PC-3 (cell line): ENCODE measurements at places on chromosomes 7 and 10. TPM values are rescaled to one million over a fixed set of nuclear protein-coding genes. Genes with fewer than 3 reads are reported as not detected.

DNA sequence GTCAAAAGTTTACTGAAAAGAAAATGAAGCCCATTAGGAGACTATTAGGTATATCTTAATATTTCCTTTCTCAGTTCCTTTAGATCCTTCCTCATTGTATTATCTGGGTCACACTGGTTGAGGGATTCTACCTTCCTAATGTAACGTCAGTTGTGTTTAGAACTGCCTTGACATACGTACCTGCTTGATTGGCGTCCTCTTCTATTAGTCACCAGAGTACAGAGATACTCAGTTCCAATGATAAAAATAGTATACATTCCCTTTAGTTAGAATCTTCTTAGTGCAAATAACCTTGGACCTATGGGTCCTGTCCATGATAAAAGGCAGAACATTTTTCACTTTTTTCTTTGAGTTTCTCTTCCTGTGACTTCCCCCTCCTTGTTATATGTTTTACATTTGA, 45.2 kb downstream of the AHCYL2 start:
- no peak for DNase-seq

The GALNT17 gene
- total RNA-seq, result not detected in 2 replicates

DNA sequence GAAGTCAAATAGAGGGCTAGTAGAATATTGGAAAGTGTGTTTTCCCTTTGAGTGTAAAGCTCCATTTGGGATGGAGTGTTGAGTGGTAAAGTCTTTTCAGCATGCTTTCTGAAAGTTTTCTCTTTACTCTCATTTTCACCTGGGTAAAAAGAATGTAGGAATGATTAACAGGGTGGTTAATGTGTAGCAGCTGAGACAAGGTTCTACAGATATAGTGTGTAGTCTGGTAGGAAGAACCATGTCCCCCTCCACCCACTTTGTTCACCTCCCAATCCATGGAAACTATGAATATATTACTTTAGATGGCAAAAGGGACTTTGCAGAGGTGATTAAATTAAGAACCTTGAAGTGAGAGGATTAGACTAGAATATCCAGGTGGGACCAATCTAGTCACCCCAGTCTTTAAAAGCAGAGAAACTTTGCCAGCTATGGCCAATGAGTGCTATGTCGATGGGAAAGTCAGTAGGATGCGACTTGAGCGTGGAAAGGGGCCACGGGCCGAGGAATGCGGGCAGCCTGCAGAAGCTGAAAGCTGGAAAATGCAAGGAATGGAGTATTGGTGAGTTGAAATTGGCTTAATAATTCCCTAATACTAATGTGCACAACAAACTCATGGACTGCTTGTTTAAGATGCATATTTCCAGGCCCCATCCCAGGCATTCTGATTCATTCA, 166.3 kb upstream of the AHR start:
- no peak for DNase-seq

The KRIT1 gene
- total RNA-seq, result 23.7 and 46.4 TPM in 2 replicates

GRCh38 chr10:122072491-122072890, 83.5 kb downstream of the TACC2 start:
- DNase-seq, result no peak

DNA sequence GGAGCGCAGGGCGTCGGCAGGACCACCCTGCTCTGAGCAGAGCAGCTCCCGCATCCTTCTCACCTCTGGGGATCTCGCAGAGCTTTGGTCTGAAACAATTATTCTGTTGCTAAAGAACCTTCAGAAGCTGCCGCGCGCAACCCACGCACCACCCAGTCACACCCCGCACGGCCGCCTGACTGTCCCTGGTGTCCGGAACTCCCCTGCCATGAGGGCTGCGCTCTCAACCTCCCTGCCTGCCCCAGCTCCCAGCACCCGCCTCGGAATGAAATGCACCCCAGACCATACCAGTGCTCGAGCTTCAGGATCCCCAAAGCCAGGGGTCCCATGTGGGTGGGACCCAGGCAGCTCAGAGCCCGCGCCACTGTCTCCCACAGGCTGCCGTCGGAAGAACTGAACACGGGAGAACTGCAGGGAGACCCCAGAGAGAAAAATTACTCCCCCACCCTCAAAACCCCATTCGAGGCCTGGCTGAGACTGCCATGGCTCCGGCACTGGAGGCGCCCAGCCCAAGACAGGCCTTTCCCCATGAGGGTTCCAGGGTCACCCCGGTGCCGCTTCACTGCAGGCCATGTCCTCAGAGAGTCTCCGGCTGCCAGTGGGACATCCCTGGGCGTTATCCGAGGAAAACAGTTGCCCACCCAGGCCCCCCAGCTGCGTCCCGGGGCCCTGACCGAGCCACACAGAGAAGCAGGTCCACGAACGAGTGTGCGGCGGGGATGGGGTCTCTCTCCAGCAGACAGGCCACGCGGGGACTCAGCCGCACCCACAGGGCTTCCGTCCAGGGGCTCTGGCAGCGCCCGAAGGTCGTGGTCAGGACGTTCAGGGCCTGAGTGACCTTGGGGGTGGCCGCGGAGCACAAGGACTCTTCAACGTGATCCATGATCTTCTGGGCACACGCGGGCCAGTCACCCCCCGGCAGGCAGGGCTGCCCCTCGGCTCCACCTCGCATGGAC, 12.1 kb downstream of the BRAT1 start:
- DNase-seq, result no peak

The CHAT gene
- not detected in 2 replicates for total RNA-seq

The SFRP5 gene
- not detected in 2 replicates for total RNA-seq

The CYP3A7 gene
- not detected in 2 replicates for total RNA-seq

The FXYD4 gene
- not detected in 2 replicates for total RNA-seq

- DNase-seq, result no peak
Observed at GRCh38 chr7:156001496-156002260, 189.4 kb upstream of the SHH start.

- DNase-seq, result no peak
Observed at GRCh38 chr10:96260014-96260413, 11.4 kb downstream of the BLNK start.

DNA sequence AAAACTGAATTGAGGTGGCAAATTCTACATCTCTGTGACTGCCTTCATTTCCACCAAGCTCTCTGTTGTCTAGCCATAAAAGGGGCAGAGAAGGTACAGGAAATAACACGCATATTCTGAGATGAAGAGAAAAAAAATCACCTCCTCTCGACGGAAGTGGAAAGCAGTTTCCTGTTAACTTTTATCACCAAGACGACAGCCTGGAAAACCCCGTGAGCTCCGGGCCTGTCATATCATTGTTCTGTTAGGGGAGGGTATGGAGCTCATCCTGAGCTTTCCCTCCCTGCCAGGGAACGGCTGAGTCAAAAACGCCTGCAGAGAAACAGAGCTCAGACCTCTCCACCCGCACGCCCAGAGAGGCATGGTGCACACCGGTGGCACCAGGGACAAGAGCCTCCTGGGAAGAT, 200.3 kb downstream of the PRPF18 start:
- no peak for DNase-seq

DNA sequence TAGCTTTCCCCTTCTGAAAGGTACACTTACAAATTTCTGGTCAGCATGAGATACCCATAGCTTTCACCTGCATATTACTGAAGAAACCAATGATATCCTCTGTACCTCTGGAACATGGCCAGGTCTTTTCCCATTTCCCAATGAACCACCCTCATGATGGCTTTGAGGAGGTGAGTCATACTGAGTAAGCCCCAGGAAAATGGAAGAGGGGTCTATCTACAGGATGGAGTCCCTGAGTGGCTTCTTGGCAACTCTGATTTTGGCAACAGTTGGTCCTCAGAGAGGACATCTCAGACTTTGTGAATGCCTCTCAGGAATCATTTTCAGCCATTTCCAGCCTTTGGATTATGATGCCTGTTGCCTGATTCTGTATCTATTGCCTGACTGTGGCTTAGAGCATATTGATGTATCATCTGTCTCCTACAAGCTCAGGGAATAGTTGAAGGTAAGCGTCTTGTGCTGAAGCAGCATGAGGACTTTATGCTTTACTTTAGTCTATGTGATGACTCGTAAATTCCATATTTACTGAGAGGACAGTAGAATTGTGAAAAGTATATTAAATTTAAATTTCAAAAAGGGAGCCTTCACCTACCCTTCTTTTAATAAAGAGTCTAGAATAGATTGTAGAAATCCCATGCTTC, 84.7 kb upstream of the DKK1 start:
- peak; percentile 94 for DNase-seq

The ELFN1 gene
- 0.69 and 0.75 TPM in 2 replicates for total RNA-seq

GRCh38 chr7:26486153-26486552, 194.5 kb downstream of the SNX10 start:
- DNase-seq, result no peak

The GNGT1 gene
- not detected in 2 replicates for total RNA-seq

GRCh38 chr7:3592401-3593134, 291.5 kb downstream of the SDK1 start:
- peak; percentile 17 for DNase-seq

GRCh38 chr10:119522747-119523426, 19.6 kb downstream of the RGS10 start:
- peak; percentile 22 for DNase-seq

GRCh38 chr7:96670338-96671289, 39.0 kb downstream of the SEM1 start:
- DNase-seq, result no peak

The GIMAP4 gene
- total RNA-seq, result not detected in 2 replicates

- DNase-seq, result no peak
Observed at GRCh38 chr10:78594559-78595268, 474.1 kb upstream of the ZMIZ1 start.

- DNase-seq, result no peak
Observed at GRCh38 chr10:99369126-99369525, 40.0 kb downstream of the CNNM1 start.

- no peak for DNase-seq
Observed at GRCh38 chr7:138661069-138661635, 40.0 kb downstream of the SVOPL start.

GRCh38 chr7:116223588-116223987, 13.2 kb downstream of the TES start:
- DNase-seq, result no peak

GRCh38 chr10:75929630-75930161, 498.3 kb downstream of the LRMDA start:
- no peak for DNase-seq

GRCh38 chr10:70982443-70982842, 94.1 kb upstream of the PCBD1 start:
- no peak for DNase-seq

The AKR1C4 gene
- total RNA-seq, result not detected in 2 replicates

The NFE2L3 gene
- 40.0 and 45.2 TPM in 2 replicates for total RNA-seq

GRCh38 chr10:96448021-96448457, 65.7 kb downstream of the TLL2 start:
- no peak for DNase-seq

GRCh38 chr7:75969704-75970498, 24.5 kb downstream of the TMEM120A start:
- DNase-seq, result no peak

DNA sequence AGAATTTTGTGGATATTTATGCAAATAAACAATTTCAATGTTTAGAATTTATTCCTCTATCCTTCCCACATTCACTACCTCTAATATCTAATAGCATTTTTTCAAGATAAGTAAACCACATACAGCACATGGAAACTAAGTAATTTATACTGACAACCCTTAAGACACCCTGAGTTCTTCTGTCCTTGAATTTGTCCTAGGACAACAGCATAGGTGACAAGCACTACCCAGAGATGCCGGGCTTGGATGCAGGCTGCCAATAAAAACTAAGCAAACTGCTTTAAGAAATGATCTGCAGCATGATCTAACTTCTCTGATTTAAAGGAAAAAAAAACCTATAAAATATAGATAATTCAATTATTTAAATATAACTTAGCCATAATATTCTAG, 22.7 kb downstream of the NT5C3A start:
- DNase-seq, result no peak

The PTPRN2 gene
- 3.2 and 3.6 TPM in 2 replicates for total RNA-seq

The LLCFC1 gene
- not detected in 2 replicates for total RNA-seq

The UCMA gene
- total RNA-seq, result not detected in 2 replicates

DNA sequence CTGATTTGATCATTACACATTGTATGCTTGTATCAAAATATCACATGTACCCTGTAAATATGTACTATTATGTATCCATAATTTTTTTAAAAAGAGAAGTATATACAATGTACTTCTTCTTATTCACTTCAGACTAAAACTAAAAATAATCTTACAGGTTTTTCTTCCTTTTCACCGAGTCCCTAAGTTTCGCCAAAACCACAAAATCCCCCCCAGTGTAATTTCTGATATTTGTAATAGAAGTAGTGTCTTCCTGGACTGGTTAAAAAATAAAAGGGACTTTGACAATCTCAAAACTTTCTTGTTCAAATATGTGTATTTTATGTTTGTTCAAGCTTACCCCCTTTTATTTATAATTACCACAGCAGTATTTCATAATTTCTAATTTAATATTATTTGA, 23.9 kb downstream of the EPC1 start:
- no peak for DNase-seq

- peak; percentile 81 for DNase-seq
Observed at GRCh38 chr7:12303062-12303461, 92.0 kb downstream of the TMEM106B start.

The PTEN gene
- 7.8 and 18.5 TPM in 2 replicates for total RNA-seq

The NRG3 gene
- total RNA-seq, result not detected in 2 replicates

DNA sequence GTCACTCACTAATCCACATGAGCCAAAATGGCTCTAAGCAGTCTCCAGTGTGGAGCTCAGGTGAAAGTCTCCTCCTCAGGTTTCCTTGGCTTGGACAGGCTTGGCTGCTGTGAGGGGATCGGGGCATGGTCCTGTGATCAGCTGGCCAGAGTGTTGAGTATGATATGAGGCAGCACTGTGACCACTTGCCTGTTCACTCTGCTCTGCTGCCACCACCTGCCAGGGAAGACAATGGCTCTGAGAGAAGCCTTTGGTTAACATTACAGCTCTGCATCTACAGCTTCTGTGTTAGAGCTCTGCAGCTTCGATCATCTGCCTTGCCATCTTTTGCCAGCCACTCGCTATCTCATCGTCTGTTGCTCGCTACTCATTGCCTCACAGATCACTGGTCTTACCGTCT, 20.1 kb upstream of the PTN start:
- DNase-seq, result no peak

The TRRAP gene
- total RNA-seq, result 17.7 and 27.1 TPM in 2 replicates

DNA sequence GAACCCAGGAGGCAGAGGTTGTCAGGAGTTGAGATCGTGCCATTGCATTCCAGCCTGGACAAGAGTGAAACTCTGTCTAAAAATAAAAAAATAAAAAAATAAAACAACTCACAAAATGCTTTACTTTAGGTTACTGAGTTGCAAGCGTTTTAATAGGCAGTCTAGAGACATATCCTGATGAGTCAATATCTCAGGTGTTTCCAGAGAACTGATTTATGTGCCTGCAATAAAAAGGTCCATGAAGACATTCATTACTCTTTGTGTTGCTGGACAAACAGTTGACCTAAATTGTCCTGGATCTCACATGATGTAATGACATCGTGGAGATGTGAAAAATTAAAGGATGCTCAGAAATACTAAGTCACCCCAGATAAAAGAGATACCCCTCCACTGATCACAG, 31.5 kb downstream of the CDNF start:
- DNase-seq, result peak; percentile 50

The PMPCB gene
- total RNA-seq, result 49.6 and 64.4 TPM in 2 replicates

The PCBD1 gene
- 277 and 283 TPM in 2 replicates for total RNA-seq

DNA sequence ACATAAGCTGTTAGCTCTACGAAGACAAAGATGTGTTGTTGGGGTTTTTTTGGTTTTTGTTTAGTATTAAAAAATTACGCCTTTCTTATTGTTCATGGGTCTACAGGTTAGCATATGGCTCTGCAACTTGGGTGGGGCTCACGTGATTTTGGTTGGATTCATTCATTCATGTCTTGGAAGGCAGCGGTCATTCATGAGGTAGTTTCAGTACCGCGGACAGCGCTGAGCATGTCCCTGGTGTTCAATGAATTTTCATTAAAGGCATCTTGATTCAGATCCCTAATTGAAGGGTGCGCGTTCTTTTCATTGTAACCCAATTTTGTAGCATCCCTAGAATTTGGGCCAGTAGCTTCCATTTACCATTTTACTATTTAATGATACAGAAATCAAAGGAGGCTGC, 42.9 kb upstream of the TCERG1L start:
- peak; percentile 4 for DNase-seq

- DNase-seq, result no peak
Observed at GRCh38 chr10:120098232-120098930, 205.9 kb downstream of the SEC23IP start.

The GIMAP2 gene
- total RNA-seq, result not detected in 2 replicates
